AG10803 (cell line): ENCODE measurements at places on chromosomes 13 and 19.

- no peak for DNase-seq
These were observed 33.1 kb downstream of the HPN start for GRCh38 chr19:35074426-35075201.

DNA sequence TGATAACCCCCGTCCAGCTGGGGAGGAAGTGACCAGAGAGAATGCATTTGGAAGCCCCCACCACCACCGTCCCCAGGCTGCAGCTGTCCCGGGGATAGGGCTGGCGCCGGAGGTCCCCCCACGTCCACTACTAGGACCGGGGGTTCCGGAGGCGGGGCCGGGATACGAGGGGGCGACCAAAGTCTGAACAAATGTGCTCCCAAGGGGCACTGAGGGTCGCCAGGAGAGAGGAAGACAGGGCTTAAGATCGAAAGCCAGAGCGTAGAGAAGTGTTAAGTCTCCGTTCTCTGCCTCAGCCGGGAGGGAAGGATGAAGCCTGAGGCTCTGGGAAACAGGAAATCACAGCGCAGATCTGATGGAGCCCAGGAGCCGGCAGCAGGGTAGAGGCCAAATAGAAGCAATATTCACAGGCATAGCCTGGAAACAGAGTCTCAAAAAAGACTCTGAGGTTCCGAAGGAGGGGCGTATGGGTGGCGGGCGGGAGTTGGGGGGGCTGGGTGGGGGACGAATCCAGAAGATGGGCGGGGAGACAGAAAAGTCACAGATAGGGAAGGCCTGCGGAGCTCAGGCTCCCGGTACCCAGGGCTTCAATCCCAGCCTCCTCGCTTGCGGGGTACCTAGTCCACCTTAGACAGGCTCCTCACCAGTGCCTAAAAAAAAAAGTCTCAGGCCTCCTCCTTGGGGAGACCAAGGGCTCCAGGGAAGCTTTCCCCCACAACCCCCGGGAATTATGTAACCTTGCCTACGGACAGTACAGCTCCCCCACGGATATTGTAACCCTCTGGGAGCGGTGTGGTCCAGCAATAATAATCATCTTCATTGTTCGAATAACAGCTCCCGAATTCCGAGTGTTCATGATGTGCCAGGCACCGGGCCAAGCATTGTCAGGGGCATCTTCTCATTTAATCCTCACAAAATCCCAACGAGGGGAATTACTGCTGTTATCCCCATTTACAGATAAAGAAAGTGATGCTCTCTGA is 1.1 kb upstream of the ERF start:
- DNase-seq: peak; percentile 46

- no peak for DNase-seq
These were observed 87.6 kb downstream of the MYCBP2 start for GRCh38 chr13:77239312-77239711.

DNA sequence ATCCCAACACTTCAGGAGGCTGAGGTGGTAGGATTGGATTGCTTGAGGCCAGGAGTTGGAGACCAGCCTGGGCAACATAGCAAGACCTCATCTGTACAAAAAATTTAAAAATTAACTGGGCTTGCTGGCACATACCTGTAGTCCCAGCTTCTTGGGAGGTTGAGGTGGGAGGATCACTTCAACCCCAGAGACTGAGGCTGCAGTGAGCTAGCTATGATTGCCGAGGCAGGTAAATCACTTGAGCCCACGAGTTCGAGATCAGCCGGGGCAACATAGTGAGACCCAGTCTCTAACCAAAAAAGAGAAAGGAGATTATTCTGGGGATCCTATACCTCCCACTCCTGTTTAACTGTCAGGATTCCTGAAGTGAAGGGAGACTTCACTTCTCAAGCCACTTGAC is 16.4 kb upstream of the GARRE1 start:
- no peak for DNase-seq

DNA sequence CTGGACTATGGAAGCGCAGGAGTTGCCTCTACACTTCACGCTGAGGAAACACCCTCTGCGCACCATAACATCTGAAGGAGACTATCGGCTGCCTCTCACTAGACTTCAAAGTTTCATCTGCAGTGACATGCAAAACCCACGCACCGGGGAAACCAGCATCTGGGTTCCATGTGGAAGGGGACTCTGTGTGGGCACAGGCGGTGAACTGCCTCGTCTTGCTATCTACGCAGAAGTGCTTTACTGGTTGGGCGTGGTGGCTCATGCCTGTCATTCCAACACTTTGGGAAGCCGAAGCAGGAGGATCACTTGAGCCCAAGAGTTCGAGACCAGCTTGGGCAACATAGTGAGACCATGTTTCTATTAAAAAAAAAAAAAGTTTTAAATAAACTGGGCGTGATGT is 116.4 kb downstream of the STK24 start:
- DNase-seq: peak; percentile 69
